8988T (cell line): ENCODE measurements at places on chromosomes 3 and 15.

DNA sequence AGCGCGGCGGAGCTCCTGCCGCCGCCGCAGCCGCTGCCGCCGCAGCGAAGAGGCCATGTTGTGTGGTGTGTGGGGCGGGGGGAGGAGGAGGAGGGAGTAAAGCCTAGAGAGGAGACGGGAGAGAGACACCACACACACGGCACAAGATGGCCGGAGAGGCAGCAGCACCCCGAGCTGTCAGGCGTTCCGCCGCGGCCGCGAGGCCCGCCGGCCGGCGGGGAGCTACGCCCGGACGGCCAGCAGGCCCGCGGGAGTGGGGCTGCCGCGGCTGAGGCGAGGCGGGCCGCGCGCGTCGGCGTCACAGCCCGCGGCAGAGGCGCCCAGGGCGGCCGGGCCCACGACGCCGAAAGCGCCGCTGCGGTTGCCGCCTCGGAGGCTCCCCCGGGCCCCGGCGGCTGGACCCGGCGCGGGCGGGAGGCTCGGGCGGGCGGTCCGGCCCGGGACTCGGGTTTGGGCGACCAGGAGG lies 17.4 kb upstream of the CHD2 start:
- DNase-seq: no peak

- no peak for DNase-seq
Observed at GRCh38 chr3:53597136-53597915, 102.9 kb downstream of the CACNA1D start.

DNA sequence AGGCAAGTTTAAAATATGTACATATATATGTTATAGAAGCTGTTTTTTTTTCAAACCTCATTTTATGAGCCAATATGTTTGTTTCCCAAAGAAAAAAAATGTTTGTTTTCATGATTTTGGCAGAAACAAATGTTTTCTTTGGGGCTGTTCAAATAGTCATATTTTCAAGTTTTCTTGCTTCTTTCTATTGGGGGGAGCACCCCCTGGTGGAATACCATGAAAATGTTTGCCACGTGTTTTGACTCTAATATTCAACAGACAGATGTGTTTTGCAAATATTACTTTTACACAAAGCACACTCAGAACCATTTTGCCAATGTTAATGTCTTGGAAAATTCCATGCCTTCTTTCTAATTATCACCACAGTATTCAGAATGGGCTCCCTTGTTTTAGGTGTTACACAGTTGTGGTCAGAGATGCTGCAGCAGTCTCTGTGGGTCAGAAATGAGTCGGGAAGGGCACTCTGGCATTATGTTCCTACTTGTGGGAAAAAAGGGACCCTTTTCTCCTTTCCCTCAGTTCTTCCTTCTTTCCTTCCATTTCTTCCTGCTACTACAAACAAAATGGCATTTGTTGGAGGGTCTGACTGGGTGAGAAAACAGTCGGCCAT lies 817.0 kb downstream of the TUSC7 start:
- peak; percentile 8 for DNase-seq

DNA sequence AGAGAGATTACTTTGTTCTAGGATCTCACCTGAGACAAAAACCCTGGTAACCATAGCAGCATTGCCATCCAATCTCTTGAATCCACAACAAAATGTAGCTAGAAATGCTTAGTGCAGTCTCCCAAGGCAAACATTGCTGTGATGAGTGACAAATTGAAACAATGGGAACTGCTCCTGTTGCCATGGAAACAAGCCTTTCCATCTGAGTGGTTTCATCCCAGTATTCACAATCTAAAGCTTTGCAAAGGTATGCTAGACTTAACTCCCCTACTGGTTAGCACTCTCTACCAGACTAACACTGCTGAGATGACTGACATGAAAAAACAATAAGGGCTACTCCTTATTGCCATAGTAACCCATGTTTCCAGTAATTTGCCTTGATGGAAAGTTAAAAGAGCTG lies 172.6 kb upstream of the CNTN3 start:
- no peak for DNase-seq

GRCh38 chr3:183548262-183548769 lies 7.2 kb downstream of the KLHL6 start:
- no peak for DNase-seq

GRCh38 chr3:44983484-44983941 lies 7.5 kb downstream of the EXOSC7 start:
- DNase-seq: no peak

GRCh38 chr15:62799037-62799436 lies 243.5 kb upstream of the TPM1 start:
- no peak for DNase-seq

- no peak for DNase-seq
Observed at GRCh38 chr3:127449486-127450212, 140.9 kb downstream of the TPRA1 start.

DNA sequence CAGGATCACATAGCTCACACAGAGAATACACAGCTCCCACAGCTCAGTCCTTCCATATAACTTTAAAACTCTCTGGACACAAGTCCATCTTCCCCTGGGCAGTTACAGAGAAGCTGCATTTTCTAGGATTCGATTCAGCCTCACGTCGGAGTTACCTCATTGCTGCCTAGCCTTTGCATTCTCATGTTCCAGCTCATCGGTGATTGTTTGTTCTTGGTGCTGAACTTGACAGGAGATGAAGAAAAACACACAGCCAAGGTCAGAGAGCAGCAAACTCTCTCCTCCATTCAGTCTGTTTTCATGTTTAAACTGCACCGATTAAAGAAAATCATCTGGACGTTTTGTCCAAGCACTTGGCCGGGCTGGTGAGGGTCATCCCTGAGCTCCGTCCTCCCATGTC lies 375.5 kb upstream of the CFAP20DC start:
- no peak for DNase-seq

- no peak for DNase-seq
Observed at GRCh38 chr3:179493260-179493659, 42.0 kb upstream of the GNB4 start.

GRCh38 chr3:169699070-169699469 lies 35.6 kb upstream of the MECOM start:
- no peak for DNase-seq

- no peak for DNase-seq
Observed at GRCh38 chr3:8562081-8562595, 60.5 kb downstream of the LMCD1 start.

DNA sequence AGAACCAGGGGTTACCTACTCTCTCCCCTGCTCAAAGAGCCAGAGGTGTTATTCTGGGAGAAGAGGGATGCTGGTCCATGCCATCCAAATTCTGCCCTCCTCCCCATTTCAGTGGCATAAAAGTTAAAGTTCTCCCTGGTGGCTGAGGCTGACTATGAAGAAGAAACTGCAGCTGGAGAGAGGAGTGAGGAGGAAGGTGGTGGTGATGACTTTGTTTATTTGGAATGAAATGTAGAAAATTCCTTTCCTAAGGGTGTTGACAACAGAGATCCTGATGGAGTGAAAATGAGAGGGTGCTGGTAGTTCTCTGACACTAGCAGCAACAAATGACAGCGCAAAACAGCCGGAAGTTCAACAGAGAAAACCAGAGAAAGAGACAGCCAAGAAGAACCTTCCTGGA lies 100.4 kb downstream of the PCCB start:
- no peak for DNase-seq

- DNase-seq: no peak
Observed at GRCh38 chr3:157354722-157355121, 81.9 kb upstream of the PTX3 start.
